ENCODE measurements at places on chromosomes 3 and 15.

DNA sequence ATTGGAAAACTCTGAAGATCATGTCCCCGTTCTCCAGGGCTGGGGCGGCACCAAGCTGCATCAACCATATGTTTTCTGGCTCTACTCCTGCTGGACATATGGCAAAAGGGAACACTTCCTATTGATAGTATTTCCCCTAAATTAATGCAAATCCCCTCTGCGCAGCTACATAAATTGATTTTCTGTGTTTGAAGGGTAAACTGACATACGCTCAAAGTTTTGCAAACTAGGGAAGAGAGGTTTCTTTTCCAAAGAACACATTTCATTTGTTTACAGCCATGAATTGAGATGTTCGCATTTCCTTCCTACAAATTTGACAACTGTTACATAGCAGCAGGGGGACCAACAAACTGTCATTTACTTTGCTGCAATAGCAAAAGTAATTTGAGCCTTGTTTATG is 35.9 kb downstream of the CTXND1 start:
- no peak for DNase-seq

DNA sequence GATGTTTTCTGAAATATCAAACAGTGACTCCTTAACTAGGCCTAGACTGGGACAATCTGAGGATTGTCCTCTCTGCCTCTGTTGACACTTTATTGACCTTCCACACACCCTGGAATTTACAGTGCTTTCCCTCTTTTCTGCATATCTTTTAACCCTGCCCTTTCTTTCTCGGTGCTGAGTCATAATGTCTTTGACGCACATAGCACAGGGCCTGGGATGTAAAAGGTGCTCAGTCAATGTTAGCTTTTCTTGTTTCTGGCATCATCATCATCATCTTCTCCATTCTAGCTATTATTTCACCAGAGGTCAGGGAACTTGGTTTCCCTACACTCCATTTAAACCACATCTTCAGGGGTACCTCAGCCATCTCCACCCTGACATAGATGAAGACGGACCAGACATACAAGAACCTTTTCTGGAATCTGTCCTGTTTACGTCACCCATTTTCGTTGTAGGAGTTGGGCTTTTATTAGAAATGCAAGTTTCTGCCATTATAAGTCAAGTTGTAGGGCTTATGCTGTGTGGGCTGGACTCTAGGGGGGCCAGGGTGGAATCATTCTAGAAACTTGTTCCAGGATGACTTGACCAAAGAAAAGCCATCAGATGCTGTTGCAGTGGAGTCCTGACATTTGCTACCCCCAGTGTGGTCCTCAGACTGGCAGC is 46.6 kb downstream of the ZBTB38 start:
- DNase-seq = no peak

DNA sequence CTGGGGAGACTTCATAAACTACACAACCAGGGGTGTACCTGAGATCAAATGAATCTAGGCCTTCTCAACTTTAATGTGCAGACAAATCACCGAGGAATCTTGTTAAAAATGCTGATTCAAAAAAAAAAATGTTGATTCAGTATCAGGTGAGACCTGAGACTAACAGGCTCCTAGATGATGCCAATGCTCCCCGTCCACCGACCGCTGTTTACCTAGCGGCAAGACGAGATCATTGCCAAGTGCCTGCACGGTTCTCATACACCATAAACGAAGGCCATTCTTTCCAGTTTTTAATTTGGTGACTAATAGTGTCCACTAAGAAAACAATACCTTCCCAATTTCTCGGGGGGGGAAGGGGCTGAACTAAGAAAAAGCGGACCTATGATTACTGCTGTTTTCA is 2.5 kb upstream of the FSIP1 start:
- DNase-seq = peak; percentile 64

GRCh38 chr15:62164014-62164395 is 1.1 kb downstream of the C2CD4B start:
- DNase-seq = no peak

GRCh38 chr3:27575499-27575898 is 91.3 kb upstream of the SLC4A7 start:
- no peak for DNase-seq

GRCh38 chr3:192082730-192083660 is 622.0 kb downstream of the PYDC2 start:
- no peak for DNase-seq

- DNase-seq = no peak
These were observed 12.3 kb upstream of the ALCAM start for GRCh38 chr3:105354429-105354828.
